Urinary bladder (tissue), 4 donors: ENCODE measurements at places on chromosomes 13 and 19. TPM values are rescaled to one million over a fixed set of nuclear protein-coding genes. Genes with fewer than 3 reads are reported as not detected.

GRCh38 chr13:42066542-42066941 is 18.1 kb downstream of the DGKH start:
- DNase-seq: no peak

DNA sequence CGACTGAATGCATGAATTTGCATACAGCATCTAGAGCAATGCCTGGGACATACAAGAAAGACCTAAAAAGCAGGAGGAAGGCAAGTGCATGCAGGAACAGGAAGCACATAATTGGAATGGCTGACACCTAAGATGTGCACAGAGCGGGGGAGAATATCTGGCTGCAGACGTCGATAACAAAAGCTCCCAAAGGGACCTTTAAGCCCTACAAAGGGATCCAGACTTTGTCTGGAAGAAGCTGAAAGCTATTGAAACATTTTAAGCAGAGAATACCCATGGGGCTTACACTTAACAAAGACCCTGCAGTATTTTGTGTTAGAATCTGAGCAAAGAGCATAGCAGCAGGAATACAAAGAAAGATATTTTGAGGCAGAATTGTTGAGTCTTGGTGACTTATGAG is 107.4 kb upstream of the CLDN10 start:
- no peak for DNase-seq

DNA sequence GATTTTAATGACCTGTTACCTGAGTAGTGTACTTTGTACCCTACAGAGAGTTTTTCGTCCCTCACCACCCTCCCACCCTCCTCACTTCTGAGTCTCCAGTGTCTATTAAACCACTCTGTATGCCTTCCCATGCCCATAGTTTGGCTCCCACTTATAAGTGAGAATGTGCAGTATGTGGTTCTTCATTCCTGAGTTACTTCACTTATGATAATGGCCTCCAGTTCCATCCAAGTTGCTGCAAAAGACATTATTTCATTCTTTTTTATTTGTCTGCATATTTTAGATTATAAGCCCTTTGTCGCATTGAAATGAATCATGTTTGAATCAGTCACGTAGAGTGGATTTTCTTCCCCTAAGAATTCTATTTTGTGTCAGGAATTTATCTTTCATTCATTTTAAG is 12.2 kb upstream of the HTR2A start:
- DNase-seq: no peak

GRCh38 chr19:20167651-20168122 is 673 bp downstream of the ZNF486 start:
- DNase-seq: no peak

- DNase-seq: no peak
Observed at GRCh38 chr13:50125304-50125553, 110.0 kb downstream of the KCNRG start.

DNA sequence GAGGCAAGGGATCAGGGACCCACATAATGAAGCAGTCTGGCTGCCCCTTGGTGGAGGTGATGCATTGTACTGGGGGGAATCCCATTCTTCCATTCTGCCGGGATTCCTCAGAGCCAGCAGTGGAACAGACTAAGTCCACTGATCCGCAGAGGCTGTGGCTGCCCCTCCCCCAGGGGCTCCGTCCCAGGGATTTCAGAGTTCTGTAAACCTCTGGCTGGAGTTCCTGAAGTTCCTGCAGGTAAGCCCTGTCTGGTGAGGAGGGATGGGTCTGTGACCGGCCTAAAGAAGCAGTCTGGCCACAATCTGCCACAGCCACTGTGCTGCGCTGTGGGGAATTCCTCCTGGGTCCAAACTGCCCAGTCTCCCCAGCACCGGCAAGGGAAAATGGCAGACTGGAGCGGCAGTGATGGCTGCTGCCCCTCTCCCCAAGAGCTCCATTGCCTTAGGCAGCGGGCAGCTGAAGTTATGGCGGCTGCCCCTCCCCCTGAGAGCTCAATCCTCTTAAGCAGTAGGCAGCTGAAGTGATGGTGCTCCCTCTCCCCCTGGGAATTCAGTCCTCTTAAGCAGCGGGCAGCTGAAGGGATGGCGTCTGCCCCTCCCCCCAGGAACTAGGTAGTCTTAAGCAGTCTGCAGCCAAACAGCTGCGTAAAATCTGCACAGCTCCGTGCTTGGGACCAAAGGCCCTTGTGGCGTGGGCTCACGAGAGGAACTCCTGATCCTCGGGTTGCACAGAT is 155.7 kb downstream of the PCDH17 start:
- no peak for DNase-seq

The WDR88 gene
- not detected for total RNA-seq

The GJA3 gene
- total RNA-seq: 0.21 TPM

DNA sequence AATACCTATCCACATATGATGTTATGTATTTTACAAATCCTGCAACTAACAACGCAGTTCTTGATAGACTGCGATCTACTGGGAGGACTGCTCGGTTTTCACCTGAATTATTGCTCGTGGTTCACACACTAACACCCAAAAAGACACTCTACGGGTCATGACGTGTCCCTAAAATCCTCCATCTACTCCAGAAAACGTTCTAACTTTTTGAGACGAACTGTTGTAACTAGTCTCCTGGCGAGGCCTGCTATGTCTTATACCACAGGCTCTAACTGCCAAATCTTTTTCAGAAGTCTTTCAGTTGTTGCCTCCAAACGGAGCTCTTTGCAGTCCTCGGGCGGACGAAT is 108.2 kb downstream of the KCNRG start:
- no peak for DNase-seq

GRCh38 chr13:39542361-39542760 is 60.6 kb downstream of the LHFPL6 start:
- DNase-seq: no peak

DNA sequence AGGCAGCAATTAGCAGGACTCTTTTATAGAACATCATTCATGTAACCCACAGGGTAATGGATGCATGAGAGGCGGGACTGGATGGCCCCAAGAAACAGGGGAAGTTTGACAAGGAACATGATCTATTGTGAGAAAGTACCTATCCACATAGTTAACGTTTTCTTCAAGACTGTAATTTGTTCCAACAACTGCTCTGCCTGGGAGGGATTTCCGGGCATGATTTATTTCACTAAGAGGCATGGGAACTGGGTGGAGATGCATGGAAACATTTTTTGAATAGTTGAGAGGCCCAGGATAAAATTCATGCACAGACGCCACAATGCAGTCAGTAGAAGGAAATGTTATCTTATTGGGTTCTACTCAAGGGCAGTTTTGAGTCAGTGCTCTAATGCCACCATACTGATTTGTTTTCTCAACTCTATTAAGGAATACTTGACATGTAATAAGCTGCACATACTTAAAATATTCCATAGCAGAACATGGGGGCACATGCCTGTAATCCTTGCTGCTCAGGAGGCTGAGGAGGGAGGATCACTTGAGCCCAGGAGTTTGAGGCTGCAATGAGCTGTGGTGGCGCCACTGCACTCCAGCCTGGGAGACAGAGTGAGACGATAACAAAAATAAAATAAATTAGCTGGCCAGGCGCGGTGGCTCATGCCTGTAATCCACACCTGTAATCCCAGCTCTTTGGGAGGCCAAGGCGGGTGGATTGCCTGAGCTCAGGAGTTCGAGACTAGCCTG is 9.9 kb upstream of the ATG4D start:
- peak; percentile 39 for DNase-seq

The PPP1R13L gene
- total RNA-seq: 7.7 TPM

- no peak for DNase-seq
Observed at GRCh38 chr13:56299650-56300049, 841.1 kb upstream of the PRR20A start.

- DNase-seq: no peak
Observed at GRCh38 chr13:92640936-92641335, 585.7 kb upstream of the GPC6 start.

DNA sequence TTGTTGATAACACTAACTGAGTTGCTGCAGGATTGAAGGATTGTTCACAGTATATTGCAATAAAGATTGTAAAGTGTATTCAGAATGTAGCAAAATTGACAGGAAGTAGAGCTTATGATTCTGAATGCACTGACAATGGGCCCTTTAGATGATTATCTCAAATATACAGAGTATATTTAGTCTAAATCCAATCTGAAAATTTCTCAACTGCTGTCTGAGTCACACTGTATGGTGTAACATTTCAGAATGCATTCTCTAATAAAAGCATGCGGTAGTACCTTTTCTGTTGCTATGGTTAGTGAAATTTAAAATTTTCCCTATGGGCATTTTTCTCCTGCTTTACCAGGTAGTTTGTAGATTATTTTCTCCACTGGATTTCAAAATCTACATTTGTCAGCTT is 365.2 kb downstream of the PCDH17 start:
- no peak for DNase-seq

DNA sequence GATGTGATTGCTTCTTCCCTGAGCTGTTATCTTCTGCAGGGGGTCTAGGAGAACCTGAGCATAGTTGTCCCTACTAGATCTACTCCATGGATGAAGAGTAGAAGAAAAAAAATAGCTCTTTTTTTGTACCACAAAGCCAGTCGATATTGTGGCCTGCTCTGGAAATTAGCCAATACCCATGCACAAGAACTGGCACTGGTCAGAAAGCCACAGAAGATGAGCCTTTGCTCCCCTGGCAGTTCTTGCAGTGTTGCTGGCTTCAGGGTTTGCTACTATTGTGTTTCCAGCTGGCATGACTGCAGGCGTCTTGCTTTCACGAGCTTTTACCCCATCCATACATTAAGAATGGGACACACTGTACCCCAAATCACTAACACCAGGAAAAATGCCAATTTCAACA is 547.7 kb upstream of the KLF12 start:
- no peak for DNase-seq

The NXNL1 gene
- total RNA-seq: not detected

The ZNF878 gene
- total RNA-seq: 0.85 TPM

- no peak for DNase-seq
Observed at GRCh38 chr19:8150178-8150865, 930 bp upstream of the FBN3 start.

- no peak for DNase-seq
Observed at GRCh38 chr13:109385242-109385560, 401.2 kb downstream of the IRS2 start.

- DNase-seq: no peak
Observed at GRCh38 chr13:113157206-113157928, 1.1 kb upstream of the PROZ start.

The GGN gene
- not detected for total RNA-seq

DNA sequence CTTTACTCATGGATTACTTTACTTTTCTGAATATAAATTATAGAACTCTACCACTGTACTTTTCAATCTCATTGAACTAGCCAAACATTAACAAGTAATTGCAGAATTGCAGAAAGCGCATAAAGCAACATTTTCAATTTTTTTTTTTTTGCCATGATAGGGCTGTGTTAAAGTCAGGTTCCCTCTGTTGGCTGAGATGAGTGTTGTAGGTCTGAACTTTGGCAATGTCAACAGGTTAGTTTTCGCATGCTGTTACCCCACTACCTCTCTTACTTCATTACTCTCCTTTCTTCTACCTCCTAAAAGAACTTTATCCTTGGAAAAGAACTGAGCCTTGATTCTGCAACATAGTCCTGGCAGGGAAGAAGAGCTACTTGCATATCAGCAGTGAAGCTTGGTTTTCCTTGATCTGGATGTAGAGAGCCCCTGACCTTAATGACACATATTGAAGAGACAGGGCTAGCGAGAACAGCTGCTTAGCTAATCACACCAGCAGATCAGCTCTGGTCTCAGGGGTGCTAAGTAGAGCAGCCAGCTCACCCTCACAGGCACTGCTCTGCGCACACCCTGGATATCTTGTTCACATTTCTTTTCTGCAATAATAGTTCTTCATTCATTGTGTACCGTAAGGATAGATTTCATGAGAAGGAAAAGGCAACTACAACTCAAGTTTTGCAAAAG is 119.5 kb downstream of the FLT1 start:
- no peak for DNase-seq

GRCh38 chr13:23161481-23161825 is 19.3 kb upstream of the SGCG start:
- no peak for DNase-seq

- no peak for DNase-seq
Observed at GRCh38 chr19:48540110-48540509, 11.9 kb upstream of the SULT2B1 start.

DNA sequence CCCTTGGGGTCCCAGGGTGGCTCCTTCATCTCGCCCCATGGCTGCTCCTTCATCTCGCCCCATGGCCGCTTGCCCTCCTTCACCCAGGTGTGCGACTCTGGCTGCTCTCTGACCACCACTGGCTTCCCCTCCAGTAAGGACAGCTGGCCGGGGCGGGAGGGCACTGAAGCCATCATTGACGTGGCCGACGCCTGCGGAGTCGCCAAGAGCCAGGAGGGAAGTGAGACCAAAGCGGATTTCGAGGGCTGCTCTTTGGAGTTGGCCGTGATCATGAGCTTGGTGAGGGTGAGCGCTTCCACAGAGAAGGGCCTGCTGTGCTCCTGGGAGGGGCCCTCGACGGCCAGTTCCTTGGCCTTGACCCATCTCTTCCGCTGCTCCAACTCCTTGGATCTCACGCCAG is 4.0 kb upstream of the COX6B2 start:
- no peak for DNase-seq

- DNase-seq: no peak
Observed at GRCh38 chr13:99974939-99975561, 3.5 kb upstream of the ZIC5 start.

DNA sequence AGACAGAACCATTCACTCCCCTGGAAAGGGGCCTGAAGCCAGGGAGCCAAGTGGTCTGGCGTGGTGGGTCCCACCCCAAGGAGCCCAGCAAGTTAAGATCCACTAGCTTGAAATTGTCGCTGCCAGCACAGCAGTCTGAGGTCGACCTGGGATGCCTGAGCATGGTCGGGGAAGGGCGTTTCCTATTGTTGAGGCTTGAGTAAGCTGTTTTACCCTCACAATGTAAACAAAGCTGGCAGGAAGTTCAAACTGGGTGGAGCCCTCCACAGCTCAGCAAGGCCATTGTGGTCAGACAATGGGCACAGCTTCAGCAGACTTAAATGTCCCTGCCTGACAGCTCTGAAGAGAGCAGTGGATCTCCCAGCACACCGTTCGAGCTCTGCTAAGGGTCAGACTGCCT is 195.6 kb upstream of the DACH1 start:
- DNase-seq: no peak

GRCh38 chr13:113498905-113499304 is 8.4 kb upstream of the DCUN1D2 start:
- DNase-seq: no peak

- no peak for DNase-seq
Observed at GRCh38 chr19:3350014-3350663, 16.2 kb upstream of the NFIC start.

- DNase-seq: no peak
Observed at GRCh38 chr19:29287061-29287460, 74.1 kb upstream of the UQCRFS1 start.

DNA sequence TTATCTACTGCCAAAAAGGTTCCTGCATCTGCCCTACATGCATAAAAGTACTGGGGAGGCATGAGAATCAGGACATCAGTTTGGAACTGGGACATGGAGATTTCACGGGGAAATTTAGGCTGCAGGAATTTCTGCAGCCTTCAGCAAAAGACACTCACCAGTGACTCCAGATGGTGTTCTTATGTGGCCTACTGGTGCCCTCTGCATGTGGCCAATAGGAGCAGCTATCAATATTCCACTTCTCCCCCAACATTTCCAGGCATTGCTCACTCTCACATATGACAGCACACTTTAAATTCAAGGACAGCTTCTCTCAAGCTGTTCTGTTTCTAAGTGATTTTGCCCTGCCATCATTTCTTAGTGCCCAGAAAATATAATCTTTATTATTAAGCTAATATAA is 570.5 kb upstream of the ARGLU1 start:
- DNase-seq: no peak
